Gastroesophageal sphincter (tissue), 4 donors: ENCODE measurements at places on chromosomes 5 and 9.

DNA sequence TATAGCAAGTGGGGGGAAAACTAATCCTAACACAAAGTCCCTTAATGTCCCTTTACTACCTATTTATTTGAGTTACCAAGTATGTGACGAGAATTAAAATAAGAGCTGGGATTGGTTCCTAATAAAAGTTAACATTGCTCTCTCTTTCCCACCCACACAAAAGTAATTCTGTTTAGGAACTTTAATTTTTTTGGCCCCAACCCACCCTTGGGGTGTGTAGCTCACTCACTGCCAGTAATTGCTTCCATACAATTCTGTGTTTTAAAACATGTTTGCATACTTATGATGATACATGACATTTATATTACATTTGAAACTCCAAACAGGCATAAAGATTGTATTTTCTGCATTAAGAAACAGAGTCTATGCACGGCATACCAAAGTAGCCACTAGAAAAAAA is 106.5 kb downstream of the BNC2 start:
- no peak for ATAC-seq

DNA sequence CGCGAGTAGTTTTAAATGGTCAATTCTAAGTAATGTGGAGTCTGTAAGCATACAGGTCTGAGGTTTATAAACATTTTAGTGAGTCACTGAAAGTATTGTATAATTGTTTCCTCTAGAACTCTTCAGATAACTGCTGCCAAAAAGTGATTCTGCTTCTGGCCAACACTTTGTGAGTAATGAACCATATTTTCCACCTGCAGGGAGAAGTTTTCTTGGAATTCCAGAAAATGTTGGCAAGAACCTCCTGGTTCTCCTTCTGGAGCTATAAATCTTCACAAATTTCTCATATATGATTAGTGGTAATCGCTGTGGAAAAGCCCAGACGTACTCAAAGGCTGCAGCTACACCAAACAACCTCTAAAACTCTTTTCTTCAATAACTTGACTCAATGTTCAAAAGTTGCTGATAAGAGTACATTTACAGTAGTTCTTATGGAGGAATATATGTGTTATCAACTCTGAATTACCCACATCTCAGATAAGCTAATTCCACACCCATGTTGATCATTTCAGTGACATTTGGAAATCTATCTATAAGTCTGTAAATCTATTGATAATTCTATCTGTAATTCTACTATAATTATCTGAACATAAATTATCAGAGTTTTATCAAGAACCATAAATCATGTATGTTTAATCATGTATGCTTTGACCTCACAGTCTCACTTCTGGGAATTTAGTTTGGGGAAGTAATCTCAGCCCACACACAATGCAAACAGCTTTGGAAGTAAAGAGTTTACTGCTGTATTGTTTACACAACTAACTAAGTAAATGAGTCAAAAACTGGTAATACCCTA is 74.1 kb downstream of the FNBP1 start:
- peak; percentile 85 for ATAC-seq

DNA sequence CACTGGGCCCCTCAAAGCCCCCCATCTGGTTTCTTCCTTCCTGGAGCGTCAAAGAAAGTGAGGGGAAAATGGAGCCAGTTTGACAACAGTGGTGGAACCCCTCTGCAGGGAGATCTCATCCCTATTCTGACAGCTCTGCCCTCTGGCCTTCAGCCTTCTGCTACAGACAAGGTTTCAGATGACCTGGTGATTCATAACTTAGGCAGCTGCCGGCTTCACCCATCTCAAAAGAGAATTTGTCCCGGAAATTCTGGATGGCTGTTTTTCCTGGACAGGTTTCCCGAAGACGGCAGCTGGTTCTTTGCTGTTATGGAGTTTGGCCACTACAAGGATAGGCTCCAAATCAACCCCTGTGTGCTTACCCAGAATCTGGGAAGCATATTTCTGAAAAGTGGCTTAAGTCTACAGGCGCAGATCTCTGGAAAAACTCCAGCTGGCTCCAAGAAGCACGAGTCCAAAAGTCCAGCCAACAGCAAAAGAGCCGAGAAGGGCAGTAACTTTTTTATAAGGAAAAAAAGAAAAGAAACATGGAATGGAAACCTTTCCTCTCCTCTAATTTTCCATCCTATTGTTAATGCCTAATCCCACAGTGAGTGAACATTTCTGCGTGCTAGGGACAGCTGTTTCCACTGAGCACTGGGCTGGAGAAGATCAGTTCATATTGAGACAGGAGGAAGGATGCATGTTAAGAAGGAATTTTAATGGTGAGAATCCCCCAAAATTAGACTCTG is 54.5 kb downstream of the ZNF366 start:
- peak; percentile 87 for ATAC-seq

- ATAC-seq, result no peak
Observed at GRCh38 chr5:1104327-1105006, 7.4 kb downstream of the SLC12A7 start.

DNA sequence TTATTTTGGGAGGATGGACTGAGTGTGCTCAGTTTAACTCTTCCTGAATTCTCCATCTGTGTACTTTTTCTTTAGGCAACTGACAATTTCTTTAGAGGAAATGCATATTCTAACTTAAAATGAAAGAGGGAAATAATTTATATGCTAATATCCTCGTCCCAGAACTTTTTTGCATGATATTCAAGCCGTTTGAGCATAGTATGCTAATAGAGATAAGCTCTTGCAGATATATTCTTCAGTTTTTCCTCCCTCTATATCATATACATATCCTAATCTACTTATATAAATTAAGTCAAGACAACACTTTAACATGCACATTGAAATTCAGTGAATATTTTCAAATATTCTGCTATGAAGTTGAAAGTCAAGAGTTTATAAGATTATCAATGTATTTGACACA is 84.7 kb downstream of the YTHDC2 start:
- no peak for ATAC-seq

DNA sequence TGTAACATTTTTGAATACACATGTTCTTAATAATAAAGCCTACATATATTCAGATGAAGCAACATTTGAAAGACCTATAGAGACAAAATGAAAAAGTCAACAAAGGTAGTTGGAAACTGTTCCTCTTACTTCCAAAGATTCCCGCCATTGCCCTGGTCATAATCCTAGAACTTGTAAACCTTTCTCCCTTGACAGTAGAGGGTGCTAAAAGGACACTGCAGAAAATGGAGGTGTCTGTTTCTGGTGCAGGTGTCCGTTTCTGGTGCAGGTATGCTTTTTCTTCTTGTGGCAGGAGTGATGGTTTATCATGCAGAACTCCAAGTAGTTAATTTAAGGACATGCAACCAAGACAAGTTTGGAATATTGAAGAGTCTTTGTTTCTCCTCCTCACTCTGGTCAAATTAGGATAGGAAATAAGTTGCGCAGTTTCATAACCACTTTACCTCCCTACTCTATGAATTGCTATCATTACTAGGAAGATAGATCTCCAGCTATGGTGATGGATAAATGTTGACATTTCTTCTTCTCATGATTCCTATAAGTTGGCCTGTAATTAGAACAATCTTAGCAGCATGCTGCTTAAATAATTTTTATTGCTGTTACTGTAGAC is 56.0 kb upstream of the FAM174A start:
- no peak for ATAC-seq

DNA sequence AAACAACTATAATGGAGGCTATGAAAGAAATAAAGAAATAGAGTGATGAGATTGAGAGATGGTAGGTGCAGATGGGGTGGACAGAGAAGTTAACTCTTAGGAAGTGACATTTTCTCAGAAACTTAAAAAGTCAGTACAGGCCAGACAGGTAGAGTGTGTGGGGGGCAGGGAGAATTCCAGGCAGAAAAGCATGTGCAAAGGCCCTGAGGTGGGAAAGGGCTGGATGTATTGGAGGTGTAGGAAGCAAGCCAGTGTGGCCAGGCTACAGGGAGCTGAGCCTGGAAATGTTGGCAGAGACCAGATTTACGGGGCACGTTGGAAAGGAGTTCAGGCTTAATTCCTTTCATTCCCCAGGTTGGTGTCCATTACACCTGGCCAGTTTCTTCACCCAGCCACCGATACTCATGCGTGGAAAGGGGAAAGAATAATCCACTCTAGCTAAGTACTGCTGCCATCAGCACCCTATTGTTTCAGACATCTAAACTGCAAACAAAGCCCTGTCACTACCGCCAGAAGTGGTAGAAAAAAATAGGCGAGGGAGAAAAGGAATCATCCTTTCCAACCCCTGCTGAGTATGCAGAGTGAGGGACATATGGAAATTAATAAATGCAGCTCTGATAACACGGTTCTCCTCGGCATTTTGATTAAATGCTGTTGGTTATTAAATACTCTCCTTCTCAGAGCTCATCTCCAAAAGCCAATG is 116.8 kb upstream of the GPR151 start:
- no peak for ATAC-seq

- ATAC-seq, result no peak
Observed at GRCh38 chr5:66551945-66552344, 44.2 kb upstream of the MAST4 start.

DNA sequence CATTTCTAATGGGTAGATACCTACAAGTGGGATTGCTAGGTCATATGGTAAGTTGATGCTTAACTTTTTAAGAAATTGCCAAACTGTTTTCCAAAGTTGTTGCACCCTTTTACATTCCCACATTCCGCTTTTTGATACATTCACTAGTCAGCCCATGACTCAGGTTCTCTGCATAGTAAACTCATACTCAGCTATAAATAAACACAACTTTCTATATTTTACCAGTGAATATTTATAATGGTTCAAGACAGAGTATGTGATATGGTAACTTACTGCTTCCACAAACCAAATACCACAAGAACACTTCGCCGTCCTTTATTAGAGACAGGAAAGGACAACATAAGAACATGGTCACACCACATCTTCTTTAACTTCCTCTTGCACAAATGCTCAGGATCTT is 54.0 kb downstream of the PLPP1 start:
- ATAC-seq, result no peak

- no peak for ATAC-seq
Observed at GRCh38 chr5:151899399-151899798, 25.3 kb downstream of the GLRA1 start.

- ATAC-seq, result no peak
Observed at GRCh38 chr5:81639556-81639955, 111.3 kb downstream of the SSBP2 start.

GRCh38 chr9:98057138-98057799 is 737 bp downstream of the NANS start:
- no peak for ATAC-seq

- ATAC-seq, result no peak
Observed at GRCh38 chr5:176733406-176734262, 76.7 kb upstream of the UNC5A start.

GRCh38 chr5:154559398-154560276 is 81.6 kb upstream of the HAND1 start:
- no peak for ATAC-seq

DNA sequence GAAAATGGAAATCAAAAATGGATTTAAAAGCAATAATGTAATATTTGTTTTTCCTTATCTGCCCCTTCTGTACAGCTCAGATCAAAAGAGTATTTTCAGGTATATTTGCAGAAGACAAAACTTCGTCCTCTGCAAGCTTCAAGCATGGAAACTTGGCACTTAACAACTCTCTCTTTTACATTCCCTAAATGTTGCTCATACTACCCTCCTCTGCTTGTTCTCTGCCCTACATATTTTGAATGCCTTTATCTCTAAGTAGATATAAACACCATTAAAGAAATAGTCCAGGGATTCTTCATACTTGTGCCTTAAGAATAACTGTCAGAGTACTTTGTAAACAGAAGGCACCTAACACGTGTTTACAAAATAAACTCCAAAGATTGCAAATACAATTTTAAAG is 19.2 kb upstream of the SMC2 start:
- peak; percentile 63 for ATAC-seq

DNA sequence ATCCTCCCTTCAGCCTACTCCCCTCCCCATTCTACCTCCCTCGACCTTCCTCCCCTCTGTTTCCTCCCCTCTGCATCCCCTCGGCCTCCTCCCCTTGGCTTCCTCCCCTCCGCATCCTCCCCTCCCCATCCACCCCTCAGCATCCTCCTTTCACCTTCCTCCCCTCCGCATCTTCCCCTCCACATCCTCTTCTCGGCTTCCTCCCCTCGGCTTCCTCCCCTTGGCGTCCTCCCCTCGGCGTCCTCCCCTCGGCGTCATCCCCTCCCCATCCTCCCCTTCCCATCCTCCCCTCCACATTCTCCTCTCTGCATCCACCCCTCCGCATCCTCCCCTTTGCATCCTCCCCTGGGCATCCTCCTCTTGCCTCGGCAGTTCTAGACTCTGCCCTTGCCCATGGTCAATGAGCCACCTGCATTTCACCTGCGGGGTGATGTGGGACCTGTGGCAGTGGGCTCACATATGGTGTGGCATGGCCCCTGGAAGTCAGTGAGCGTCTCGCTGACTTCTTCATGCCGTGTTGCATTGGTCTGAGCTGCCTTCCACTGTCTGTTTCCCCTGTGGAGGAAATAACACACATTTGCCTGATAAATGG is 113.0 kb downstream of the WNK2 start:
- no peak for ATAC-seq

GRCh38 chr9:129184596-129185122 is 6.6 kb upstream of the IER5L start:
- no peak for ATAC-seq

- no peak for ATAC-seq
Observed at GRCh38 chr9:111533099-111533790, 8.3 kb downstream of the ZNF483 start.
